Activated naive CD4-positive, alpha-beta T cell treated with anti-CD3 and anti-CD28 coated beads, Interleukin-2, amount 50 U/mL, for 16 hours (primary cell): ENCODE measurements at places on chromosomes 1 and 21.

- no peak for DNase-seq
Observed at GRCh38 chr1:64692911-64693310, 52.0 kb upstream of the RAVER2 start.

- no peak for DNase-seq
Observed at GRCh38 chr1:238778113-238778512, 608.3 kb upstream of the CHRM3 start.

GRCh38 chr21:35401476-35401875, 352.4 kb upstream of the RUNX1 start:
- no peak for DNase-seq

- DNase-seq = no peak
Observed at GRCh38 chr1:26045722-26046245, at the start of gene SLC30A2. TSS of gene SLC30A2 (minus strand) at chr1:26046118. CDS start at chr1:26045896, 222 bp downstream.

DNA sequence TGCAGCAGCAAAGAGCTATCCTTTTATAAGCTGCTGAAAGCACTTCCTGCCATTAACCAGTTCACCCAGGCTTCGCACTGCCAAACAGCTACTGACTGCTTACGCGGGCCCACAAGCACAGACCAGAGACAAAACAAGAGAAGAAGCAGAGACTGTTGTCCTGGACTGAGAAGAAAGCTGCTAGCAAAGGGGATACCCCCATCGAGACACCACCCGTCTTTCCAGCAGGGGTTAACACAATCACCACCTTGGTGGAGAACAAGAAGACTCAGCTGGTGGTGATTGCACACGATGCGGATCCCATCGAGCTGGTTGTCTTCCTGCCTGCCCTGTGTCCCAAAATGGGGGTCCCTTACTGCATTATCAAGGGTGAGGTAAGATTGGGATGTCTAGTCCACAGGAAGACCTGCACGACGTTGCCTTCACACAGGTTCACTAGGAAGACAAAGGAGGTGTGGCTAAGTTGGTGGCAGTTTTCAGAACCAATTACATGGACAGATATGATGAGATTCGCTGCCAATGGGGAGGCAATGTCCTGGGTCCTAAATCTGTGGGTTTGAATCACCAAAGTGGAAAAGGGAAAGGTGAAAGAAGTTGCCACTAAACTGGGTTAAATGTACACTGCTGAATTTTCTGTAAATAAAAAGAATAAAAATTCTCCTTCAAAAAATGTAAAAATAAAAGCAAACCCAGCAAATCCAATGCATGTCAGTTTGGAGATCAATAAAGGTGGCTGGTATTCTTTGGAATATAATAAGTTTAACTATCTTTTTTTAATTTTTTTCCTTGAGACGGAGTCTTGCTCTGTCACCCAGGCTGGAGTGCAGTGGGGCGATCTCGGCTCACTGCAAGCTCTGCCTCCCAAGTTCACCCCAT, 1.2 kb downstream of the FMO5 start:
- no peak for DNase-seq

DNA sequence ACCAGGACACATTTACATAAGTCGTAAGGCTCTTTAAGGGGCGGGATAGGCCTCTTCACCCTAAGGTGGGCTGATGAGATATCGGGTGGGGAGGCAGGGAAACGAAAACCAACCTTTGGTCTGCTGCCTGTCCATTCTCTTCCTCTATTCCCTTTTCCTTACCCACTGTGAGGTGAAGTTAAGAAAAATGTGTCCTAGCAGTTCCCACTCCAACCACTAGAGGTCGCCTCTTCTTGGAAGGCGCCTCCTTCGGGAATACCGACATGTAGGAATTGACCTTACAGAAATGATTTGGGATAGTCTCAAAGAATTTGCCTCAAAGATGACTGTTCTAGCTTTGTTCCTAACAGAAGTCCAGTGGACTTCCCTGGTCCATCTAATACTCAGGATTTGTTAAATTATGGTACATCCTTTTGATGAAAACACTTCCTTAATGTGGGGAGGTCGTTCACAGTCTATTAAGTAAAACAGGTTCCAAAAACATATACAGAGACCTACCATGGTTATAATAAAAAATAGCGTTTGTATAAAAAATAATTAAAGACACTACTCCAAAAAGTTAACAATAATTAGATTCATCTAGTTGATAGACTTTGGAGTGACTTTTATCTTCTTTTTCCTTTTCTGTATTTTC, 14.1 kb downstream of the AZIN2 start:
- DNase-seq = no peak
